ENCODE measurements at places on chromosomes 1 and 21.

DNA sequence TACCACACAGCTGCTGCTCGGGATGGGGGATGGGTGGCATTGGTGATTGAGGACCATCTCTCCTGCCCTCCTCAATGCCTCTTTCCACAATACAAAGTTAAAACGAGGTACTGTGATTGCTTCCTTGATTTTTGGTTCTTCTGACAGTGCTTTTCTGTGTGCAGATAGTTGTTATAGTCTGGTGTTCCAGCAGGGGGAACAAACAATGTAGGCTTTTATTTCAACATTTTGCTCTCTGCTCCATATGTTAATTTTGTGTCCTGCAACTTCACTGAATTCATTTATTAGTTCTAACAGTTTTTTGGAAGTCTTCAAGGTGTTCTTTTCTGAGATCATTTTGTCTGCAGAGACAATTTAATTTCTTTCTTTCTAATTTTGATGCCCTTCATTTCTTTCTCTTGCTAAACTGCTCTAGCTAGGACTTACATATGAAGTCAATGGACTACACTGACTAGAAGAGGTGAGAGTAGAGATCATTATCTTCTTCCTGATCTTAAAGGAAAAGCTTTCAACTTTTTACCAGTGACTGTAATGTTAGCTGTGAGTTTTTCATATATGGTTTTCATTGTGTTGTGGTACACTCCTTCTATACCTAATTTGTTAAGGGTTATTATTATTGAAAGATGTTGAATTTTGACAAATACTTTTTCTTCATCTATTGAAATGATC, 45.4 kb downstream of the TNFSF18 start:
- no peak for DNase-seq

- DNase-seq, result no peak
Measured at GRCh38 chr1:234617131-234617985, 7.4 kb upstream of the IRF2BP2 start.

DNA sequence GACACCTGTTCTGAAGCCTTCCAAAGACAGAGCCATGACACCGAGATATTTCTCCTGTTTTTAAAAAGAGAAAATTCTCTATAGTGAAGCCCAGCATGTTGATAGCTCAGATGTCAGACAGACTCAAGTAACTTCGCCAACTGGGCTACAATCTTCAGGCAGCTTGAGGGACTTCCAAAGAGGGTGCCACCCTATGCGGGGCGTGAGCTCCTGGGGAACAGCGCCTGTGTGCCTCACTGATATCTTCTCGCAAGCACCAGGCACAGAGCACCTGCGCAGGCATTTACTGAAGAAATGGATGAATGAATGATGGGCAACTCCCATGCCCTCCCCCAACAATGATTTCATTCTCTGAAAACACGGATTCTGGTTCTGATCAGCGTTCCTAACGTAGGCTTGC, 17.6 kb downstream of the RIPK4 start:
- DNase-seq, result no peak

DNA sequence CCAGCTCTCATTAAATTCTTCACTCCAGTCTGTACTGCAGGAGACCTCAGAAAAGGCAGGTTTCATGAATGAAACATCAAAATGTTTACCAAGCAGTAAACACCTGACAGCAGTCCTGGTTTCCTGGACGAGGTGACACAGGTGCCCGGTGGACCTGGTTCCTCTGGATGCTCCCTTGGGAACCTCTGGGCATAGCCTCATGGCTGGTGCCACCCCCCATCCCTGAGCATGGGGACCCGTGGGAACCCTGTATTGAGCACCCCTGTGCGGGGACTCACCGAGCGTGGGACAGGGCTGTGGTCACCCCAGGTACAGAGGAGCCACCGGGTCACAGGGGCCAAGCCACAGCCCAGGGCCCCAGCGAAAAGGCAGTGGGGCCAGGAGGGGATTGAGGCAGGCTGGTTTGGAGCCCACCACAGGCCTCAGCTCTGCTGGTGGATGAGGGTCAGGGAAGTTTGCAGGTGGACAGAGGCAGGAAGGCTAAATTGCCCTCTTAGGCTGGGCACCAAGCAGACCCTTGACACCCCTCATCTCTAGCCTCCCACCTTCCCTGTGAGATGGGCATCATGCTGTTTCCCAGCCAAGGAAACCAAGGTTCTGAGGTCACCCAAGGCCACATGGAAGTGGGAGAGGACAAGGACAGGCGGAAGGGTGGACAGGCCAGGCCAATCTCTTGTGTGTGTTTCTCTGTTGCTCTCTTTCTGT, 158.4 kb downstream of the PTPRU start:
- DNase-seq, result no peak

- no peak for DNase-seq
Measured at GRCh38 chr21:37873655-37874054, 42.6 kb downstream of the KCNJ6 start.

DNA sequence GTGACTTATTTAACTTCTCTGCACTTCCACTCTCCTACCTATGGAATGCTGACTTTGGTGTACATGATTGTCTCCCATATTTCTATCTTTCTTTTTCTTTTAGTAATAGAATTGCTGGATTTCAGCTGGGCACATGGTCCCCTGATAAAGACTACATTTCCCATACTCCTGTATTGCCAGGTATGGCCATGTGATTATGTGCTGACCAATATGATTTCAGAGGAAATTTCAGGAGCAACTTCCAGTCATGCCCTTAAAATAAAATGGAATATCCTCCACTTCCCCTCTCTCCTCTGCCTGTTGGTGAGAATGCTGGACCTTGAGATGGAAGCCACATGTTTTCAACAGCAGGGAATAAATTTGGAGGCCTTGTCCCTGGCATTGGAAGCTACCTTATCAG, 130.7 kb upstream of the IGSF21 start:
- DNase-seq, result no peak

- DNase-seq, result no peak
Measured at GRCh38 chr1:14110040-14110439, 410.1 kb downstream of the PRDM2 start.

DNA sequence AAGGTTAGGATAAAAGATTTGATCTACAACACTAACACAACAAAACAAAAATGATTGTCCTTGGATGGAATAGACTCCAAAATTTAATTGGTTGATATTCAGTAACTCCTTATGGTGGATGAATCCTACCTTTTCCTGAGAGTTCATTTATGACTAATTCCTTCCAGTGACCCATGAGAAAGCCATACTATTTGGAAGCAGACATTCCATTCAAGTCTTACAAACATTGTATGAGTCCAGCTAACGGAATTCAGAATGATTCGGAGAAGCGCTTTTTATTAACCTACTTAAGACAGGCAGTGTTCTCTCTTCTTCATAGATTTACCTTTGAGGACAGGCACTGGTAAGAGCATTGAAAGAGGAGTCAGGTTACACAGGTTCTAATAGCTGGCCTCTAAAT, 155.6 kb upstream of the ZNF648 start:
- no peak for DNase-seq

DNA sequence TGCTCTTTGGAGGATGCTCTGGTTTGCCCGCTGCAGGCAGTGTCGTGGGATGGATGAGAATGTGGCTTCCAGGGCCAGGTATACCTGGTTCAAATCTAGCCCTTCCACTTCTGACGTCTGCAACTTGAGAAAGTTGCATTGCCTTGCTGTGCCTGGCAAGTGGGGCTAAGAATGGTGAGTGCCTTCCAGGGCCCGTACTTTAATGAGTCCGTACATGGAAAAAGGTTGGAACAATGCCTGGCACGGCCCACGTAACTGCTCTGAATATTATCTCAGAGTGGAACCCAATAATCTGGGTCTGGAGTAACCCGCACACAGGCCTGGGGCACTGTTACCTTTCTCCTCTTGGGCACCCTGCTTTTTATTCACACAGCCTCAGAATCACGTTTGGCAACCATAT, 146.7 kb upstream of the EDN2 start:
- no peak for DNase-seq

GRCh38 chr21:33993286-33994231, 78.0 kb upstream of the ATP5PO start:
- DNase-seq, result no peak

DNA sequence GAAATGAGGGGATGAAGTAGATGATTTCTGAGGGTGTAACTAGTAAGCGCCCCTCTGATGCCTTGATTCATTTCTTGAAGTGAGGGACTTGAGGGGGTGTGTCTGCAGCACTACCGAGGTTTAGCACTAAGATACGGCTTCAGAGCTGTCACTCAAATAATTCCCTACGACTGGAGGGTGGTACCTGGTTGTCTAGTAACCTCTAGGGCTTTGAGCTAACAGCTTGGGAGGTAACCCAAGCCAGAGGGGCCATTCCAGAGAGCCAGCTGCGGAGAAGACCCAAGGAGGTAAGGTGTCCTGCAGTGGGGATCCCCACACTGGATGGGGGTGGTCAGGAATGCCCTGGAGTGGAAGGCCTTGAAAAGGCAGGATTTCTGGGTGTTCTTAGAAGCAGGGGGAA, at the start of gene TTC24:
TSS of gene TTC24 (plus strand) at position 252 of the 400 bp plus-strand sequence. CDS start 1,642 bp downstream, outside the sequence.
- DNase-seq, result no peak

DNA sequence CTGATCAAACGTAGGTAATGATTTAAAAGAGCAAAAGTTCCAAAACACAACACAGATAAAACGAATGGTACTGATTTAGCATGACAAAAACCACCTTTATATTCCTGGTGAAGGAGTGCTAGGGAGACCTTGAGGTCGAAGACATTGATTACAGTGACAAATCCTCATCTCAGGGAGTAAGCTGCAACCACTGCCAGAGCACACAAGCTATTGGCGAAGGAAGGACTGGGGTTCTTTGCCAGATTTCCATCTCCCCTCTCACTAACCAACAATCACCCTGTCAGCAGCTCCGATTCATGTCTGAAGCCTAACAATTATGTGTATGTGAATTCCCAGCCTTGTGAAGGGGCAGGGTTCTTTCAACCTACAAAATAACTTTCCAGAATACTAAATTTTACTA, 40.2 kb upstream of the DMRTB1 start:
- DNase-seq, result no peak

- DNase-seq, result no peak
Measured at GRCh38 chr1:241513378-241513777, 6.2 kb downstream of the FH start.

GRCh38 chr1:110196917-110197765, 13.0 kb upstream of the KCNC4 start:
- peak; percentile 54 for DNase-seq

GRCh38 chr1:184166485-184166884, 115.0 kb downstream of the TSEN15 start:
- DNase-seq, result no peak

DNA sequence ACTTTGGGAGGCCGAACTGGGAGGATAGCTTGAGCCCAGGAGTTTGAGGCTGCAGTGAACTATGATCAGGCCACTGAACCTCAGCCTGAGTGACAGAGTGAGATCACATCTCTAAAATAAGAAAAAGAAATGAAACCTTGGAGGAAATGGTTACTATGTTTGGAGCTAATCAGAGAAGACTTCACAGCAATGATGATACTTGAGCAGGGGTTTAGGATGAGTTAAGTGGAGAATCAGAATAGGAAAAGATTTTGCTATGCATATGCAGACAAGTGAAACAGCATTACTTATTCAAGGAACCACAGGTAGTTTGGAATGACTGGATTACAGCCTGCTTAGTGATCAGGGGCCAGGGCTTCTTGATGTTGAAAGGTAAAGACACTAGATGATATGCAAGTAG, 1.3 kb upstream of the CD5L start:
- no peak for DNase-seq

DNA sequence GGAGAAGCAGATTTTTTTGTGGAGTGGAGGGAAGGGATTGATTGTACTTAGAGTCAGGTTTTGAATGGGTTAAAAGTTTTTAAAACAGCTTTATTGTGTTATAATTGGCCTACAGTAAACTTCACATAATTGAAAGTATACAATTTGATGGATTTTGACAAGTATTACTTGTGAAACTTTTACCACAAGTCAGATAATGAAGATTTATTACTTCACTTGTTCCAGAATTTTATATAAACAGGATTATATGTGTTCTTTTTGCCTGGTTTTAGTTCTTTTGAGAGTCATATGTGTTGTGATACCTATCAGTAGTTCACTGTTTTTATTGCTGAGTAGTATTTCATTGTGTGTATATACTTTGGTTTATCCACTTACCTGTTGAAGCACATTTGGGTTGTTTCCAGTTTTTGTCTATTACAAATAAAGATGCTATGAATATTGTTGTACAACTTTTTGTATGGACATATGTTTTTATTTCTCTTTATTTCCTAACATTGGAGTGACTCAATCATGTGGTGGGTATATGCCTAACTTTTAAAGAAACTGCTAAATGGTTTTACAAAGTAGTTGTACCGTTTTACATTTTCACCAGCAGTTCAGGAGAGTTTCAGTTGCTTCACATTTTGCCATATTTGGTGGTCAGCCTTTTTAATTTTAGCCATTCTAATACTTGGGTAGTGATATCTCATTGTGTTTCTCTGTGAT, 71.0 kb downstream of the DYRK1A start:
- DNase-seq, result no peak

GRCh38 chr1:233379869-233380438, 52.4 kb downstream of the MAP3K21 start:
- DNase-seq, result no peak

DNA sequence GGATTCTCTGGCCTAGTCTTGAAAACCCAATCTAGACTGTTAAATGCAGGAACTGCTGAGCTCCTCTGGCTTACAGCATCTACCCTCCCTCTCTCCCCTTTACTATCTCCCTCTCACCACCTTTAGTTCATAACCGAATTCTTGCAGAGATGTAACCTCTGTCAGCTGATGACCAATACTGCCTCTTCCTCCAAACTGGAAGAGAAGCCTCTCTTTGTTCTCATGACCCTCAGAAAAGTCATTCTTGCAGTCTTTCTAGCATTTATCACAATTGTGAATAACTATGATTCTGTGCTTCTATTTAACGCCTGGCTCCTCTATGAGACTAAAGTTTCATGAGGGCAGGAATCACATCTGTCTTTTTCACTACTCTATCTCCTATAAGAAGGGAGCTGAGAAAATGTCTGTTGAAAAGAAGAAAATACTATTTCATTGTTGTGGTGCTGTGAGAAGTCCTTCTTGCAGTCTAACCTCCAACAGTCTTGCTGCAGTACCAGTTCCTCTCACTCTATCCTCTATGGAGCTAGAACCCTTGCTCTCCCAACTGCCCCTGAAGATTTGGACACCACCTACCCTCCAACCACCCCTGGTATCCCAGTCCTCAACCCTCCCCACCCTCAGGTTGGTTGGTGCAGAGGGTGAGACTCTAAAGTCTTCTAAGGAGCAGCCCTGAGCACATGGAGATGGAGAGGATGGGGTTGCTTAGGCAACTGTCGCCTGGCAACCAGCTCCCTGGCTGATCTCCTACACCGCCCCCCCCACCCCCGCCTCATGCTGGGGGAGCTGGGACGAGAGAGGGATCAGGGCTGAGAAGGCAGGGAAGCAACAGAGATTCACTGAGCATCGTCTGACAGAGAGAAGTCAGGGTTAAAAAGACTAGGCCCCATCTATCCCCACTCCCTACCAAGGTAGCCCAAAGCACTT, 13.9 kb downstream of the MEF2D start:
- DNase-seq, result no peak
